ENCODE measurements at places on chromosomes 12 and 14. TPM values are rescaled to one million over a fixed set of nuclear protein-coding genes. Genes with fewer than 3 reads are reported as not detected.

- DNase-seq: peak; percentile 85
- peak overlapping the region; percentile 42 for H3K4me3 ChIP-seq
- H3K27ac ChIP-seq: no peak overlapping the region
- H3K36me3 ChIP-seq: no peaks in the 10 kb centered on the region
- peaks cover 11% of the 10 kb centered on the region for H3K4me1 ChIP-seq
Measured at GRCh38 chr12:3299929-3300832, 190.8 kb upstream of the PRMT8 start.

DNA sequence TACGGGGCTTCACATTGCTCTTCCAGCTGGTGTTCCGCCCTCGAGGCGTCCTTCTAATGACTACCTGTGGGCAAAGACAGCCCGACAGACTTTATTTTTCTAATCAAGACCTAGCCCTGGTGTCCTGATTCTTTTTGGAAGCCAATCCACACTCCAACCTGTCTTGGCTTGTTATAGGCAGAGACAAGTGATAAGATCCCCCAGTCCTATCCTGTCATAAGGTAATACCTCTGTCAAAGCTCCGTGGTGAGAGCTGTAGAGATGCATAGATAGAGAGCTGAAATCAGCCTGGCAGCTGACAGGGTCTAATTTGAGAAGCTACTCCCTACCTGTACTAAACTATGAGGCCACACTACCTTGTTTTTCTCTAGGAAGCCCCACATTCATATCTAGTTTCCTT, 11.5 kb upstream of the WNK1 start:
- no peak overlapping the region for H3K27ac ChIP-seq
- no peaks in the 10 kb centered on the region for H3K27me3 ChIP-seq
- H3K4me1 ChIP-seq: peaks cover 14% of the 10 kb centered on the region
- no peaks in the 10 kb centered on the region for H3K36me3 ChIP-seq
- no peak overlapping the region for H3K4me3 ChIP-seq

GRCh38 chr12:4850857-4851380, 58.8 kb upstream of the KCNA1 start:
- peaks cover 3% of the 10 kb centered on the region for H3K4me1 ChIP-seq
- H3K4me3 ChIP-seq: no peak overlapping the region
- H3K36me3 ChIP-seq: no peaks in the 10 kb centered on the region
- no peaks in the 10 kb centered on the region for H3K27me3 ChIP-seq
- no peak for DNase-seq

The KRT85 gene
- not detected for polyA plus RNA-seq

The KLHDC1 gene
- 1.3 TPM for polyA plus RNA-seq

DNA sequence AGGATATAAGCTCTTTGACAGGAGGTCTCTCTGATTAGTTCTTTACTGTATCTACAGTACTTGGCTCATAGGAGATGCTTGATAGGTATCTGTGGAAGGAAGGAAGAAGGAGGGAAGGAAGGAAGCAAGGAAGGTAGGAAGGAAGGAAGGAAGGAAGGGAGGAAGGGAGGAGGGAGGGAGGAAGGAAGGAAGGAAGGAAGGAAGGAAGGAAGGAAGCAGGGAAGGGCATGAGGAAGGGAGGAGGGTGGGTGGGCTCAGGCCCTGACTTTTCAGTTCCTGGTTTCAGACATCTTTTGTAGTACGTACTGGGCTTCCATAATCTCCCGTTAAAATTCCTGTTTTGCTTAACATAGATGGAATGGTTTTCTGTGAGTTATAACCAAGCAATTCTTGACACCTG, 175.0 kb upstream of the NUDT4 start:
- no peak overlapping the region for H3K4me3 ChIP-seq
- no peak overlapping the region for H3K27ac ChIP-seq
- H3K36me3 ChIP-seq: no peaks in the 10 kb centered on the region
- no peak for DNase-seq
- H3K27me3 ChIP-seq: no peaks in the 10 kb centered on the region
- H3K4me1 ChIP-seq: no peaks in the 10 kb centered on the region
